ENCODE measurements at places on chromosomes 6 and 20. TPM values are rescaled to one million over a fixed set of nuclear protein-coding genes. Genes with fewer than 3 reads are reported as not detected.

SASH1 gene
- 6.3 TPM for total RNA-seq

TREM1 gene
- total RNA-seq = 6.2 TPM

MATN4 gene
- 0.05 TPM for total RNA-seq

MYCT1 gene
- not detected for total RNA-seq

DST gene
- 271 TPM for total RNA-seq

SIRPD gene
- not detected for total RNA-seq

ISM1 gene
- total RNA-seq = 0.28 TPM

CCN5 gene
- total RNA-seq = 0.63 TPM

RALGAPA2 gene
- total RNA-seq = 11.5 TPM

ADGB gene
- total RNA-seq = not detected

MRPS18B gene
- 60.3 TPM for total RNA-seq

NTSR1 gene
- total RNA-seq = 1.6 TPM

ZC3H12D gene
- not detected for total RNA-seq

DYNLT2 gene
- 0.56 TPM for total RNA-seq

TCF15 gene
- total RNA-seq = not detected

RBL1 gene
- total RNA-seq = 6.9 TPM

LY6G6D gene
- not detected for total RNA-seq

SRSF12 gene
- total RNA-seq = 0.19 TPM

BMP2 gene
- 2.5 TPM for total RNA-seq

RBBP8NL gene
- total RNA-seq = 4.2 TPM

KIAA1755 gene
- total RNA-seq = not detected

RAD21L1 gene
- not detected for total RNA-seq

TMEM170B gene
- 0.05 TPM for total RNA-seq

ADTRP gene
- total RNA-seq = 1.8 TPM

TBCC gene
- 36.6 TPM for total RNA-seq

PDE10A gene
- 0.05 TPM for total RNA-seq

BACH2 gene
- total RNA-seq = 0.14 TPM

RNF39 gene
- total RNA-seq = 4.9 TPM

DNPH1 gene
- 187 TPM for total RNA-seq

CNR1 gene
- not detected for total RNA-seq

CPXM1 gene
- total RNA-seq = not detected

TREML4 gene
- not detected for total RNA-seq

SLC35D3 gene
- not detected for total RNA-seq

MANEA gene
- total RNA-seq = 4.4 TPM

SLC18B1 gene
- 9.7 TPM for total RNA-seq

ADGRG6 gene
- 20.6 TPM for total RNA-seq

BMP6 gene
- 0.46 TPM for total RNA-seq

All from airway epithelial cell (primary cell).